ENCODE measurements at places on chromosomes 6 and 20. TPM values are rescaled to one million over a fixed set of nuclear protein-coding genes. Genes with fewer than 3 reads are reported as not detected.

The BIRC7 gene
- 3.1 TPM for total RNA-seq

The OPN5 gene
- not detected for total RNA-seq

The LYRM2 gene
- 31.1 TPM for total RNA-seq

The B3GALT4 gene
- total RNA-seq, result 0.70 TPM

The CNBD2 gene
- 6.8 TPM for total RNA-seq

The GPR63 gene
- 0.68 TPM for total RNA-seq

The SIRPG gene
- not detected for total RNA-seq

The ANKRD6 gene
- total RNA-seq, result 2.9 TPM

The DOP1A gene
- total RNA-seq, result 2.4 TPM

The LGSN gene
- 4.8 TPM for total RNA-seq

The GSTA4 gene
- total RNA-seq, result 9.3 TPM

The CST5 gene
- not detected for total RNA-seq

The GRIK2 gene
- total RNA-seq, result 0.32 TPM

Measured in A549 treated with DMSO at 1 μM for 4 hours (cell line).